NCI-H1092 (cell line): ENCODE measurements at places on chromosomes 4 and X.

DNA sequence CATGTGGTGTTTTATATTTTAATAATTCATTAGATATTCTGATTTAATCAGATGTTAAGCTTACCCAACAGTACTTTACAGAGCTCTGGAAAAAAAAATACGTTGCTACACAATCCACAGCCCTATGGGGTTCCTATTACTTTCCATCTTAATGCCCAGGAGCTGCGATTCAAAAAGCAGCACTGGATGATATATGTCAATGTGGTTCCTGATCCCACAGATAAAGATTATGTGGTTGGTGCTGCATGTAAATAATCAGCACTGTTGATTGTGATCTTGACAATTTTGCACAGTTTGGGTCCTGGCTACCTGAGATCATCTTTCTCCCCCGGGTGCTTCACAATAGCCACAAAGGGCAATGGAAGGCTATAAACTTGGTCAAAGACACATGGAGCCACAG is 72.7 kb upstream of the DCLK2 start:
- DNase-seq: no peak

DNA sequence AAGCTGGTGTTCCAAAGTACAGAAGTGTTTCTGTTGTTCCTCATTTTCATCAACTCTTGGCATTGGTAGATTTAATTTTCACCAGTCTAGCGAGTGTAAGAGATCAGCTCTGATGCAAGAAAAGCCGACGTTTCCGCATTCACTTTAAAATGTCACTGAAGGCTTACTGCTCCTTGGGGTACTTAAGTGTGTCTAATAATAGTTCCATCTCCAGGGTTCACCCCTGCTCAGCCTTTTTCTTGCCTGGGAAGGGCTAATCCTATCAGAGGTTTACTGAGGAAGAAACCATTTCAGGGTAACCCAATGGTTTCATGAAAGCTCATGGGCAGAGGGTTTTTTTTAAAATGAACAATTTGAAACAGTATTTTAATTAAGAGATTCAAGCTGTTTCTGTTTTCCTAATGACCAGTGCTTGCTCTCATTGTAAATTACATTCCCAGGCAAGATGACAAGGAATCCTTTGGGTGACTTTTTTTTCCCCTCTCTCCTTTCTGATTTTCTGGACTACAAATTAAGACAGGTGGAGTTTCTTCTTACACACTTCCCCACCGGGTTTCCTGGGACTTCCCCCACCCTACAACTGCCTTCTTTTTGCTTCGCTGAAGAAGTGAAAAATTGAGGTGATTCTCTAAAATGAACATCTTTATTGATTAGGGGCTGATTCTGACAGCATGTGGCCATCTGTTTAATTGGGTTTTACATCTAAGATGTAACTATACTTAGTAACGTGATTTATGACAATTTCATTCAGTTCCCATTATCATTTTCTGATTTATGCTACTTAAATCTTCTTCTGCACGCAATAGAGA is 78.7 kb upstream of the CBLL2 start:
- DNase-seq: no peak

DNA sequence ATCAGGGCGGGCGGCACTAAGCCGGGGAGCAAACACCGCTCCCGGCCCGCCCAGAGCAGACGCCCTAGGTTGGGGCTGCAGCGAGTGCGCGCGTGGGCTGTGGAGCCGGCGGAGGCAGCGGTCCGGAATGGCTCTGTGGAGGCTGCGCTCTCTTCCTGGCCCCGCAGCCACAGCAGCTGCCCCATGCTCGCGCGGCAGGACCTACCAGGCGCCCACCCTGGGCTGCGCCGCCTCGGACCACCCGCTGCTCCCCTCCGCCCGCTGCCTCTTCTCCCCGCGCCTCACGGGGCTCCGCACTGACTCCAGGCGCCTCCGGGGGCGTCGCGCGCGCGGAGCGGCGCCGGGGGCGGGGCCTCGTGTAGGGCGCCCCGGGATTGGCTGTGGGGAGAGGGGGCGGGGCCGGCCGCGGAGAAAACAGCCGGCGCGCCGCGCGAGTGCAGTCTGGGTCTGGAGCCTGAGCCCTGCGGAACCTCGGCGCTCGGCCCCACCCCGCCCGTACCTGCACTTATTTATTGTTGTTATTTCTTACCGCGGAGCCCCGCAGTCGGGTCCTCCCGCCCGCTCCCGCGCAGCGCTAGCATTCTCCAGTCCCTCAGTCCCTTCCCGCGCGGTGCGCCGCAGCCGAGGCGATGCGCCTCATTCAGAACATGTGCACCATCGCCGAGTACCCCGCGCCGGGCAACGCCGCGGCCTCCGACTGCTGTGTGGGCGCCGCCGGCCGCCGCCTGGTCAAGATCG is at the start of gene RASL11B:
Gene RASL11B (plus strand): TSS at position 439 of the 738 bp plus-strand sequence. CDS start 191 bp downstream, at position 630.
- peak; percentile 80 for DNase-seq

GRCh38 chrX:63513825-63514568 is 162.9 kb upstream of the SPIN4 start:
- DNase-seq: no peak

DNA sequence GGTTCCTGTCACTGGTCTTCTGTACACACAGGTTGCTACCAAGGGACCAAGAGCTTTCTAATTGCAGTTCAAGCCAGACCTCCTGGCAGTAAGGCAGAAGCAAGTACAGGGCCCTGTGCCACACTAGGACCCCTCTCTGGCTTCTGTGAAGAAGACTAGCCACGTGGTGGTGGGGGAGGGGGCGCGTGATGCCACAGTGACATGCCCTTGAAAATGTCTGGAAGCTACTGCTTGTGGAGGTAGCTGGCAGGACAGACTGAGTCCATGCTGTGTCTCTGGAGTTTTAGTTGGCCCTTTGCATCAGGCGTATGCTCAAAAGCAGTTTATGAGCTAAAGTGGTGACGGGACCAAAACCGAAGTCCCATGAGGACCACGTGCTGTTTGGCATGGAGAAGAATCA is 50.9 kb downstream of the RTL5 start:
- DNase-seq: no peak

- no peak for DNase-seq
Observed at GRCh38 chr4:158766434-158767044, 2.3 kb upstream of the FNIP2 start.

- no peak for DNase-seq
Observed at GRCh38 chr4:7529368-7530080, 94.8 kb upstream of the PSAPL1 start.

- no peak for DNase-seq
Observed at GRCh38 chrX:105315248-105315647, 94.8 kb upstream of the TEX13A start.

GRCh38 chr4:99403380-99404184 is 31.6 kb downstream of the ADH7 start:
- no peak for DNase-seq

DNA sequence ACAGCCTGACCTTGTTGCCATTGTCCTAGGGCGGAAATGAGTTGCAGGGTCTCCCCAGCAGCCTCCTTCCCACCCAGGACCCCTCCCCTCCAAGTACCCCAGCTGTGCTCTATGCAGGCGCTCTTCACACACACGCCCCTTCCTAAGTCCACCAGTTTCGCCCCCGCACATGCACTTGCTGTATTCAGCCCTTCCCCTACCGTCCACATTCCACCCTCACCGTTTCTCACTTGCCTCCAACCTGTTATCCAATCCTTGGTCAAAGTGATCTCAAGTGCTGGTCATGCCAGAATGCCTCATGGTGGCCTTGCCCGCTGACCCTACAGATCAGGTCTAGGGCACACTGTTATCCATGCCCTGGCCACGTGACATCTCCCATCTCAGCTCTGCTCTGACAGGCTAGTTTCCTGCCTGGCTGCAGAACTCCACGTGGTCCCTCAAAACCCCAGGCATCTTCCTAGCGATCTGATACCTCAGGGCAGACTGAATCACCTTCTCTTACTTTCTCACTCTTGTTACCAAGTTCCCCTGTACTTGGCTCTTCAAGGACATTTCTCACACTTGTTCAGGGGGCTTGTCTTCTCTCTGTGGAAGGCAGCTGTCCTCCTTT is 39.7 kb downstream of the NSG1 start:
- no peak for DNase-seq

DNA sequence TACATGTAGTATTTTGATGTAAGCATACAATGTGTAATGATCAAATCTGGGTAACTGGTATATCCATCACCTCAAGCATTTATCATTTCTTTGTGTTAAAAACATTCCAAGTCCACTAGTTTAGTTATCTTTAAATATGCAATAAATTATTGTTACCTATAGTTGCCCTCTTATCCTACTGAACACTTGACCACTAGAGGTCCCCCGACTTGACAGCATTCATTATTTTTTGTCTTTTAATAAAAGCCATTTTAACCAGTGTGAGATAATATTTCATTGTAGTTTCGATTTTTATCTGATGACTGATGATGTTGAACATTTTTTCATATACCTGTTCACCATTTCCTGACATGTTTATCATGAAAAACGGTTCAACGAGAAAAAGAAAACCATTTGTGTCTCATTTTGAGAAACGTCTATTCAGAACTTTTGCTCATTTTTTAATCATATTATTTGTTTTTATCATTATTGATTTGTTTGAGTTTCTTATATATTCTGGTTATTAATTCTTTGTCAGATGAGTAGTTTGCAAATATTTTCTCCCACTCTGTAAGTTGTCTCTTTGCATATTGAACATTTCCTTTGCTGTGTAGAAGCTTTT is 199.0 kb upstream of the CXXC4 start:
- no peak for DNase-seq

- no peak for DNase-seq
Observed at GRCh38 chr4:133555671-133556070, 406.6 kb downstream of the PCDH10 start.

- DNase-seq: no peak
Observed at GRCh38 chrX:34560180-34560579, 96.9 kb downstream of the TMEM47 start.

DNA sequence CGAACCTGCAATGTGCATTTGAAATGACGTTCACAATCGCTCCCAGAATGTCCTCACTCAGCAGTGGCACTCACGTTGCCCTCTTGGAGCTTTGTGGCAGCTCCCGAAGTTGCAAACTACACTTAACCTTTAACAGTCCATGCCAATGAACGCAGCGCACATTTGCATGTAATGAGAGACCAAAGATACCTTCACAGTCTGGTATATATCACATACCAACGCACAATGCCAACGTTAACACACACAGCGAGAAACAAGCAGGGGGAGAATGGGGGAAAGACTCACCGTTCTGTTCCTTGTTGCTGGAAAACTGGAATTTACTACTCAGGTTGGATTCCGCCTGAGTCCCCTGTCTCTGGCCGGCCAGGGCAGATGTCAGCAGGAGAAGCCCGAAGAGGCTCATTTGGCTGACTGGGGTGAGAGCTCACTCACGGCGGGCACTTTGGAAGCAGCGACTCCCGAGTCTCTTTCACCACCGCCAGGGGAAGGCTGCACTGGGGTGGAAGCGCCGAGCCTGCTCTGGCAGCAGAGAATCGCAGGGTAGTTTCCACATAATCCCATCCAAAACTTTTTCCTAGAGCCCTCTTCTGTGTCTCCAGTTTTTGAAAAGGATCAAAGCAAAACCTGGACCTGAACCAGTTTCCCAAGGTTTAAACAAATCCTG is 966 bp downstream of the PDGFC start:
- peak; percentile 5 for DNase-seq

- DNase-seq: no peak
Observed at GRCh38 chr4:46933686-46934085, 24.6 kb upstream of the COX7B2 start.

DNA sequence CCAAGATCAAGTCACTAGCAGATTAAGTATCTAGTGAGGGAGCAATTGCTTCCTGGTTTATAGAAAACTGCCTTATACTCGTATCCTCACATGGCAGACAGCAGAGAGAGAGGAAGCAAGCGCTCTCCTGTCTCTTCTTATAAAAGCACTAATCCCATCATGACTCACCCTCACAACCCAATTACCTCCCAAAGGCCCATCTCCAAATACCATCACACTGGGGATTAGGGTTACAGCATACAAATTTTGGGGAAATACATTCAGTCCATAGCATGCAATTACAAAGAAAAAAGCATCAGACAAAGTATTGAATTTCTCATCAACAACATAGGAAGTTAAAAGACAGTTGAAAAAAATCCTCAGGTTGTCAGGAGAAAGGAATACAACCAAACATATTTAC is 292.6 kb downstream of the IQCM start:
- DNase-seq: no peak

- no peak for DNase-seq
Observed at GRCh38 chr4:85778632-85779131, 303.7 kb downstream of the ARHGAP24 start.

GRCh38 chr4:68951806-68952585 is 392 bp upstream of the UGT2A3 start:
- no peak for DNase-seq

DNA sequence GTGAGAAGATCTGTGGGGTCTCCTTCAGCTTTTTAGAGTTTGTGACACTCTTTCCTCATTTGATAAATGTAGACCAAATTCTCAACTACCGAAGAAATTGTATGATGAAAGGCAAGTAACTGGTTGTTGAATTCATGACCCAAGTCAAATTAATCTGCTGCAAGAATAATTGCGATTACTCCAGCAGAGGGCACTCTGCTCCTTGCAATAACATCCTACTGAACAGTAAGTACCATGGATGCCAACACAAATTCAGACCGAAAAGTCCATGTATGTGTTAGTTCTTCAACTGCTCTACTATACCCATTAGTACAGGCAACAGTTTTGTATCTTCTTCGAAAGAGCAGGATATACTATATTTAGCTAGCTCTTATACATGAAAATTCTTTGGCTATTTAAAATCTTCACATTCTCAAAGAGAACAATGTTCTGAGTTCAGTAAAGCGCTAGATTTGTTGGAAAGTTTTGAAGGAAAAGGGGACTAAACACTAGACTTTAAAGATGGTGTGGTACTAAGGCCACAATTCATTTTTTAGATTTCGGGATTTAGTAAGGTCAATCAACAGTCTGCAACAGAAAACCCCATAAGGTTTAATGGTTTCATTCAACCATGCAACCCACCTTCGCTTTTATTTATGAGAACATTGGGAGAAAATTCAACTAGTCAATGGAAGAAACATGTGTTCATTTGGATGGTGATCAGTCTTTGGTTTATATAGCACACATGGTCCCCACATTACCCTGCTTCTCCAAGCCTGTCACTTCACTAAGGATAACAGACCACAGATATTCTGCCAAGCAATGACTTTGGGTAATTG is 105.4 kb upstream of the TBC1D9 start:
- peak; percentile 71 for DNase-seq

- no peak for DNase-seq
Observed at GRCh38 chr4:109989618-109990017, 76.9 kb downstream of the EGF start.

- DNase-seq: no peak
Observed at GRCh38 chrX:40945361-40945713, 139.9 kb upstream of the USP9X start.

DNA sequence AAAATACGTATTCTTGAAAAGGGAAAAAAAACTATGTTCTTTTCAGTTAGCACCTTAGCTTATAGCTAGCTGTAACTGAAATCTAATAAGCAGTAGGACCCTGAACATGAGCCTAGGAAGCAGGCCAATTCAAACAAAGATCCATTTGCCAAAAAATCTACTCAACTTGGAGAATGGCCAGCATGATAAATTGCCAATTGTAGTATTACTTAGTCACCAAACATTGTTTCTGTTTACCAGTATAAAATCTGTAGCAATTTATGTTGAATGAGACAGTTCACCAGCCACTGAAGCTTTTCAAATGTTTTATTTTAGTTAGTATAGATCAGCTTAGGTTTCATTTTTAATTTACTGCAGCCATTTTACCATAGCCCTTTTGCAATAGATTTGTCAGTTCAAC is 323.6 kb upstream of the DIPK2B start:
- DNase-seq: no peak

- peak; percentile 97 for DNase-seq
Observed at GRCh38 chr4:47914220-47914925, at the start of gene NFXL1. Gene NFXL1, minus strand, starts transcription at chr4:47914583. Its CDS starts 380 bp downstream, at chr4:47914203.

- DNase-seq: no peak
Observed at GRCh38 chrX:8141896-8142295, 29.2 kb downstream of the VCX2 start.
